Vagina (tissue), 2 donors: ENCODE measurements at places on chromosomes 5 and 9.

- no peak for DNase-seq
Observed at GRCh38 chr5:34584165-34584564, 72.0 kb upstream of the RAI14 start.

DNA sequence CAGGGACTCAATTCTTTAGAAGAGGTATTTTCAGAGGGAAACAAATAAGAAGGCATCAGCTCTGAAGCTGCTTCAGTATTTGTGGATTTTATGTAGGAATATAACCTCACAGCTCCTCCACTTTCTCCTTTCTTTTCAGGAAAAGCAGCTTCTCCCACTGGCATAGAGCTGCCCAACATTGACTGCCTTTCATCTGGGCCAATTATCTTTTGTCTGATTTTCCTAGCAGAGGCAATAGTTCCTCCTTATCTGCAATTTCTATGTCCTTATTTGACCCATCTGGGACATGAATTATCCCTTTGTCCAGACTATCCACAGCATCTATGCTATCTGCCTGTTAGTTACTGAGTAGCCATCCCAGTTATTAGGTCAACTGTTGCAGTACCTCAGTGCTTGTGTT, 1671.2 kb upstream of the ACO1 start:
- DNase-seq, result no peak

DNA sequence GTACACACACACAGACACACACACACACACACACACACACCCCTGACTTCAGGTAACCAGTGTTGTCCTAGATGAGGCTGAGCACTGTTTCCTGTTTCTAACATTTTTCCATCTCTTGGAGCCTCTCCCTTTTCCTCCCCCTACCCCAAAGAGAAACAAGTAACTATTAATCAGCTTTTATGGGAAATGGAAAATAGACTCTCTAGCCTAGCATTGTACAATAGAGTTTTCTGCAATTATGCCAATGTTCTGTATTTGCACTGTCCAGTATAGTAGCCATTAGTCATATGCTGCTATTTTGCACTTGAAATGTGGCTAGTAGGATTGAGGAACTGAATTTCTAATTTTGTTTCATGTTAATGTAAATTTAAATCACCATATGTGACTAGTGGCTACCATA, 33.1 kb downstream of the RAB3C start:
- DNase-seq, result no peak

DNA sequence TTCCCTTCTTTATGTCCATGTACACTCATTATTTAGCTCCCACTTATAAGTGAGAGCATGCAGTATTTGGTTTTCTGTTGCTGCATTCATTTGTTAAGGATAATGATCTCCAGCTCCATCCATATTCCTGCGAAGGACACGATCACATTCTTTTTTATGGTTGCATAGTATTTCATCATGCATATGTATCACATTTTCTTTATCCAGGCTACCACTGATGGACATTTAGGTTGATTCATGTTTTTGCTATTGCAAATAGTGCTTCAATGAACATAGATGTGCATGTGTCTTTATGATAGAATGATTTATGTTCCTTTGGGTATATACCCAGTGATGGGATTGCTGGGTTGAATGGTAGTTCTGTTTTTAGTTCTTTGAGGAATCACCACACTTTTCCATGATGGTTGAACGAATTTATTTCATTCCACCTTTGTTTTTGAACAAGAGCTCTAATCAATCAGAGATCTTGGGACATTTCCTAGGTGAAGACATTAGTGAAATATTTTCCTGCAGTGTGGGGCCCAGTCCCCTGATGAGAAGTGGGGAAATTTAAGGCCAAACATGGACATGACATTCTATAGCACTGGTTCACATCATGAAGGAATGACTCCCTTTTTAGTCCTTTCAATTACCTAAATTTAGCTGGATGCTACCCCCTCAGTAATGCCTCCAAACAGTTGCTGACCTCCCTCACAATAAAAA, 7.1 kb upstream of the TEX48 start:
- DNase-seq, result no peak

DNA sequence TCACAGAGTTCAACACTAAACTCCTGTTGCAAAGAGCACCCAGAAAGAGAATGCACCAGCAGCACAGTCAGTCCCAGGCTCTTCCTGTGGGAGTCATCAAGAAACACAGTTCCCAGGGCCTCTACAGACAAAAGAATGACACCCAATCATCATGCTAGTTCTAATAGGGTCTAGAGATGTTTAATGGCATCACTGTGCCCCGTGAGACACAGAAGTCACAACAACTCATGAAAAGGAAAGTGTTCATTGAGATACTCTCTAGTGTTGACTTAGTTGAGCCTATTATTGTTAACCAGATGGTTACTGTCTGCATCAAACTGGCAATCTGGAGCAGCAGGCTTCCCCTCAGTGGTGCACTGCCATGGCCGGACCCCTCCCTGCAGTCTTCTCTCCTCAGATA, 1.6 kb downstream of the KLHL3 start:
- no peak for DNase-seq

- DNase-seq, result no peak
Observed at GRCh38 chr5:161545344-161546094, 1.0 kb downstream of the GABRB2 start.

DNA sequence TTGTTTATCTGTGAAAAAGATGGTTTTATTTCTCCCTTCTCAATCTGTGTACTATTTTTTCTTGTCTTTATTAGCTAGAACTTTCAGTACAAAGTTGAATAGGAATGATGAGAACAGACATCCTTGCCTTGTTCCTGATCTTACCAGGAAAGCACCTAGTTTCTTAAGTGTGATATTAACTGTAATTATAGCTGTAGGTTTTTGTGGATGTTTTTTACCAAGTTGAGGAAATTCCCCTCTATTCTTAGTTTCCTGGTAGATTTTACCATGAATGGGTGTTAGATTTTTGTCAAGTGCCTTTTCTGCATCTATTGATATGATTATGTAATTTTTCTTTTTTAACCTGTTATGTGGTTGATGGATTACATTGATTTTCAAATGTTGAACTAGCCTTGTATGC, 68.7 kb downstream of the KCNN2 start:
- DNase-seq, result no peak

DNA sequence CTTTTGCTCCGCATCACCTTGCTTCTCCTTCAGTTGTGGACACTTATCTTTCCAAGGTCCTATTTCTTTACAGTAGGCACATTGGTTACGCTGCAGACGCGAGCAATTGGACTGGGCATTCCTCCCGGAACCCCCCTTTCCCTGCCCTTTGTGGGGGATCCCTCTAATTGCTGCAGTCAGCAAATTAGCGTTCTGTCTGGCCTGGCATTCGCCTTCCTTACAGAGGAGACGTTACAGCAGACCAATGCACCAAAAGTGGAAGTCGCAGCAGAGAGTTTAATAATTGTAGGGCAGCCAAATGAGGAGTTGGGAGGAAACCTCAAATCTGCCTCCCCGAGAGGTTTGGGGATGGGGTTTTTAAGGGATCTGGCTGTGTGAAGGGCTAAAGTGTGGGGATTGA, 5.3 kb upstream of the ZNF354C start:
- no peak for DNase-seq

DNA sequence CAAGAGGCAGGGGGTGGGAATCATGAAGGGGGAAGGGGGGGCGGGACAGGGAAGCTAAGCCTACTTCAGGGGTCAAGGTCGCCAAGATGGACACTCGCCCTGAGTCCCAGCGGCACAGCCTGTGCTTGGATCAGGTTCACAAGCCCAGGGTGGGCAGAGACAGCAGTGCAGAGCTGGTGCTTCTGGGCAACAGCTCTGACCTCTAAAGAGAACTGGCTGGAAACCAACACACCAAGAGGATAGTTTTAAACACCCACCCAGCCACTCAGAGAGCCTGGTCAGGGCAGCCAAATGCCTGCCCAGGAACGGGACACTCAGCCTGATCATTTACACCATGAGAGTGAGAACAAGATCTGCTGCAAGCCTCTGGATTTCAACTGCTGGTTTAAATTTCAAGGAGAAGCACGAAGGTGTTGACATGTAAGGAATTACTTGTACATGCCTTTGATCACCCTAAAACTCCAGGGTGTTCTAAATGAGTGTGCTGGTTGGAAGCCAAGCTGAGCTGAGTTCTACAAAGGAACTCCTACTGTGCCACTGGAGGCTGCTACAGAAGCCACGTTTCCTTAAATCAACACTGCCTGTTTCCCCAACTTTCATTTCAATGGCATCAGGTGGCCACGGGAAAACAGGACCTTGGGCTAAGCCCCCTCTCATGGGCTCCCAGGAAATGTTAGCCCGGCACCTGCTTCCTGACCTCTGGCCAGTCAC, 91.5 kb downstream of the TTLL11 start:
- DNase-seq, result peak; percentile 84

- no peak for DNase-seq
Observed at GRCh38 chr9:22718653-22719052, 272.0 kb downstream of the DMRTA1 start.

DNA sequence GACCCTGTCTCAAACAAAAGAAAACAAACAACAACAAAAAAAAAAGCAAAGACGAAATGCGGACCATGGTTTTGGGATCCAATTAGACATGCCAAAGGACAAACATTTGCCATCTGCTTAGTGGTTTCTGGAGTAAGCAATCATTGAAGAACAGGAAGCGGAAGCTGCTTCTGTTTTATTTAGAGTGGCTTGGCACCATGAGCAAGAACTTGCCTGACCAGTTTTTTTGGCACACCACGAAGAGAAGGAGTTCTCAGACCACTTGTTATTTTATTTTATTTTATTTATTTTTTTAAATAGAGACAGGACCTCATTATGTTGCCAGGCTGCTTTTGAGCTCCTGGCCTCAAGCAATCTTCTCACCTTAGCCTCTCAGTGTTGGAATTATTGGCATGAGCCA, 17.0 kb downstream of the BTF3 start:
- DNase-seq, result no peak

DNA sequence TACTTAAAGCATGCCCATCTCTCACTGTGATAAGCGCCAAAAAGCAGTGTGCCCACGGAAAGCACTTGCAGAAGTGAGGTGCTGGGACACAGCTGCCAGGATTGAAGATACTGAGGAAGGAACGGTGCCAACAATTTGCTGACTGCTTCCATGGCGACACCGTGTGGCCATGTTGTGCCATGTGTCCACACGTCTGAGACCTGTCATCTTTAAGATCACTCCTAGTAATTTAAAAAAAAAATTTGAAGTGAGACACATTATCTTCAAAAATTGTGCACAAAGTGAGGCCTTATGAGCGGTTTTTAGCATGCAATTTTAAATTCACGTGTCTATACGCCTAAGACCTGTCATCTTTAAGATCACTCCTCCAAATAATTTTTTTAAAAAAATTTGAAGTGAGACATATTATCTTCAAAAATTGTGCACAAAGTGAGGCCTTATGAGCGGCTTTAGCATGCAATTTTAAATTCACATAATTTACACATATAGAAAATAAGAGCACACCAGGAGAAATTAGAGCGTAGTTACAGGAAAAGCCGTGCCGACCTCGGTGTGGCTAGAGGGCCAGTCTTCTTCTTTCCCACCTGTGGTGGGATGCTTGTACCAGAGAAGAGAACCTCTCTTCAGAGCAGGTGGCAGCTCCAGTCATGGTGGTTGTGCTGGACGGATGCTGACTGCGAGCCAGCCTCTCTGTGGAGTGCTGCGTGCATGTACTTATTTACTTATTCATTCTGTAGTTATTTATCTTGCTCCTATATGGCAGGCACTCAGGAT, 21.4 kb upstream of the FLT4 start:
- peak; percentile 58 for DNase-seq

- no peak for DNase-seq
Observed at GRCh38 chr9:131745610-131746009, 5.7 kb upstream of the RAPGEF1 start.

- no peak for DNase-seq
Observed at GRCh38 chr9:95836072-95836471, 39.4 kb upstream of the ERCC6L2 start.

GRCh38 chr5:156020647-156021046, 306.3 kb upstream of the SGCD start:
- no peak for DNase-seq

- DNase-seq, result no peak
Observed at GRCh38 chr5:91194824-91195381, 188.2 kb downstream of the ARRDC3 start.

- peak; percentile 70 for DNase-seq
Observed at GRCh38 chr9:88998911-88999310, 7.6 kb downstream of the S1PR3 start.

DNA sequence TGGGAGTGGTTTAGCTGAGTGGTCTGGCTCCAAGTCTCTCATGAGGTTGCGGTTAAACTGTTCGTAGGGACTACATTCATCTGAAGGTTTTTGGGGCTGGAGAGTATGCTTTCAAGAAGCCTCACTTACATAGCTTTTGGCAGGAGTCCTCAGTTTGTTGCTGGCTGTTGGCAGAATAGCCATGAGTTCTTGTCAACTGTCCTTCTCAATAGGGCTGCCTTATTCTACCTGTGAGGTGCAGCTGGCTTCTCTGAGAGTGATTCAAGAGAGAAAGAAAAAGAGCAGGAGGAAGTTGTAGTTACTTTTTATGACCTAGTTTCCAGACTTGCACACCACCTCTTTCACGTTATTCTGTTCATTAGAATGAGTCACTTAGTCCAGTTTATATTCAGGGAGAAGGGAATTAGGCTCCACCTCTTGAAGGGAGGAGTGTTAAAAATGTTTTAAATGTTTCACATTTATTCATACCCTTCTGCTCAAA, 33.2 kb downstream of the YTHDC2 start:
- DNase-seq, result no peak

DNA sequence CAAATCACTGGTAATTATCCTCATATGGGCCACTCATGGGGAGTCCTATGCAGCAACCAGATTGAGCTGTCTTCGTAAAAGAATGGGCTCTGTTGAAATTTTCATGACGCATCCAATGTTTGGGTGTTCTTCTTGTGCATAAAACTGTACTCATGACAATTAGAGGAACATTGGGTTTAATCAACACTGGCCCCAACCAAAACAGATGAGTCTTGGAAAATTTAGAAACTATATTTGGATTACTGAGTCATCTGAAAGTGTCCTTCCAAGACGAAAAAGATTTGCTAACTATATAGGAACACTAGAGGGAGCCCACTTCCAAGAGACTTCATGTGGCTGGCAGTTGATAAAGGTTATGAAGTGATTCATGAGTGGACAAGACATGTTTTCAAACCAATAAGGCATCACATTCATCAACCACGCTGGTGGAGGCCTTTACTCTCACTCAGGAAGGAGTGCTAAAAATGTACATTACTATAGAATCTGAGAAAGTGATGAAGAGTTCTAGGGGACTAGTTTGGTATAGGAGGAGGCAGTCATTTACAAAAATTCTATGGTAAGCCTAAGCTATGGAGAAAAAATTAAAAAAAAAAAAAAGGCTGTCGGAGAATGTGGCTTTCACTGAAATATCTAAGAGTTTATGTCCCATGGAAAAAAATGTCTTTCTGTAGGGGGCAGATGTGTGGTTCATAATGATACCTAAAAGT, 313.5 kb downstream of the PRDM9 start:
- no peak for DNase-seq

DNA sequence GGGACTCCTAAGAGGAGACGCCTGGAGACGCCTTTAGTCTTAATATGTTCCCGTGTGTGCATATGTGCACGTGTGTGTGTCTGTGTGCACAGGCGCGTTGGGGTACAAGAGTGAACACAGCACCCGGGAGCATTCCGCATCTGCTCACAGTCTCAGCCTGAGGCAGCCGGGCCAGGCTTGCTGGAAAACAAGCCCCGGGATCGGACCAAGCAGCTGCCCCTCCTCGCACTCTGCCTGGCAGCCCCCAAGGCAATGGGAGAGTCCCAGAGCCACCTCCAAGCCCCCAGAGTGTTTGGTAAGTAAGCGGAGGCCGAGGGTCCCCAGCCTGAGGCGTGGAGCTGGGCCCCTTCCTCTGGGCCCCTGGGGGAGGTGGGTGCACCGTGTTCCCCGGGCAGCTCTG, 27.3 kb upstream of the UBAC1 start:
- DNase-seq, result no peak
